Head of caudate nucleus (tissue), 42 donors: ENCODE measurements at places on chromosomes 2 and 18.

DNA sequence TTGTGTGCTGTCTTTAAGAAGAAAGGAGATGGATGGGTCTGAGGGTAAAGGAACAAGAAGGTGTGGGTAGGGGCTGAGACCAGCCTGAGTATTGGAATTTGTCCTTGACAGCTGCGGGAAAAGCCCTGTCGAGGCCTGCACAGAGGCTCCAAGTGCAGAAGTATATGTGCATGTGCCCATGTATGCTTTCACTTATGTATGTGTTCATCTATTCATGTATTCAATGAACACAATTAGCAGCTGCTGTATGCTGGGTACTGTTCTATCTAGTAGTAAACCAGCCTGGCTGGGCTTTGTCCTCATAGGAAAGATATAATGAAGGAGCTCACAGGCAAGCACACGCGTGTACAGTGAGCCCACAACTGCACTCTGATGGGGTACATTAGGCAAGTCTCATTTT lies 181.4 kb downstream of the CALCRL start:
- DNase-seq = no peak

GRCh38 chr2:236047886-236048540 lies 120.2 kb downstream of the GBX2 start:
- DNase-seq = no peak

DNA sequence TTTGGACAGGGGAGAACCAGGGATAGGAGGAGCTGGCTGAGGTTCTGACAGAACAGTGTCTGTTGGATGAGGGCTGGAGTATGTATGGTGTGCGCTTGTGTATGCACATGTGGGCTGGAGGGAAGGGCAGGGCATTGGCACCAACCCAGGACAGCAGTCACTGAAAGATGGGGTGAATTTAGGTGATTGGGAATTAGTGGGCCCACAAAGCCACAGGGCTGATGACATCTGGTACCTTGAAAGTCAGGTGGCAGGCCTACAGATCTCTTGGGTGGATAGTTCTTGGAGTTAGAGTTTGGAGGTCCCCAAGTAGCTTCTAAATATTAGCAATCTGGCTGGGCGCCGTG lies 45.7 kb downstream of the C2orf42 start:
- DNase-seq = no peak

DNA sequence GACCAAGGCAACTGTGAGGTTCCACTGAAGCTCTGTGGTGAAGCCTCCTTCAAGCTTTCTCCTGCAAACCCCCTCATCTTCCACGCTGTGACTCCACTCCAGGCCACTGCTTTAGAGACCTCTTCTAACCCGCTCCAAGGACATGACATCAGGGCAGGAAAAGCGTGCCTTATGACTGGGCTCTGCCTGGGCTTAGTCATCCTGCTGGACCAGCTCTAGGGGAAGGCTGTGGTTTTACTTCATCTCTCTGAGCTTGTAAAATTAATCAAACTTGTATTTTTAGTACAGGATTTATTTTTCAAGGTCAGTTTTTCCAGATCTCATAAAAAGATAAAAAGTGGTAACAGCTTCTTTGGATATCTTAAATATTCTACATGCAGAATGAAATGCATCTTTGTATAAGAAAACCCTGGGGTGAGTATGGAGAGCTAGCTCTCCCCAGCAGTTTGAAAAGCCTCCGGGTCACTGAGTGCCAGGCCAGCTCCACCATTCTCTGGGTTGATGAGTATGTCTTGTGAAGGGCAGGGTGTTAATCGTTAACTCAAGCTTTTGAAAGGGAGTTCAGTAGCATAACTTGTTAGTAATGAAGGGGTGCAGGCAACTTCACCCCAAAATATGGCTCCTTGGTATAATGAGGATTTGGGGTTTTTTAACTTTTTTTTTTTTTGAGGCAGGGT lies 33.1 kb upstream of the YPEL5 start:
- no peak for DNase-seq

DNA sequence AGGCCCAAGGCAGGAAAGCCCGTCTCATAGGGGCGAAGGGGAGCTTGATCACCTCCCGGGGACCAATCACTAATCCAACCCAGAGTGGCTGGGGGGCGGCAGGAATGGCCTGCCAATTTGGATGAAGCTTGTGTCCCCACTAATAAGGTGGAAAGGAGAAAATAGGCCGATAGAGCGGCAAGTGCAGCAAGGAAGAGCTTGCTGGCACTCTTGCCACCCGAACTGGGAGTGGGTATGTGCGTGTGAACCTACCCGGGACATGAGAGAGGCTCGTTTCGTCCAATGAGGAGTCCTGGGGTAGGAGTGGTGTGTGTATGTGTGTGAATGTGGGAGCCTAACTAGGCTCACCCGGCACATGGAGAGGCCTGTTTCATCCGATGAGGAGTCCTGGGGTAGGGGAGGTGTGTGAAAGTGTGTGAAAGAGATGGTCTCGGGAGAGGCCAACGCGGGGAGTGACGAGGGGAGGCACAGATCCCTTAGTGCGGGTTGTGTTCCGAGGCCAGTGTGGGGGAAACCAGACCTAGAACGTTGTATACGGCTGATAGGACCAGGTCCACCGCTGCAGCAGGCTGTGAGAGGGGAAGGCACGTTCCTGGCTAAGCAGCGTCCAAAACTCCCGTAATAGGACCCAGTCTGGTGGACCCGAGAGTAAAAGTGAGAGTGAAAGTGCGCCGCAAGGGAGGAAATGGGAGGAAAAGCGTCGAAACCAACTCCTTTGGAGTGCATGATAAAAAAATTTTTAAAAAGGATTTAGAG lies 47.1 kb upstream of the SELENOI start:
- no peak for DNase-seq

- no peak for DNase-seq
These were observed 57.6 kb upstream of the RPRM start for GRCh38 chr2:153536115-153536514.

DNA sequence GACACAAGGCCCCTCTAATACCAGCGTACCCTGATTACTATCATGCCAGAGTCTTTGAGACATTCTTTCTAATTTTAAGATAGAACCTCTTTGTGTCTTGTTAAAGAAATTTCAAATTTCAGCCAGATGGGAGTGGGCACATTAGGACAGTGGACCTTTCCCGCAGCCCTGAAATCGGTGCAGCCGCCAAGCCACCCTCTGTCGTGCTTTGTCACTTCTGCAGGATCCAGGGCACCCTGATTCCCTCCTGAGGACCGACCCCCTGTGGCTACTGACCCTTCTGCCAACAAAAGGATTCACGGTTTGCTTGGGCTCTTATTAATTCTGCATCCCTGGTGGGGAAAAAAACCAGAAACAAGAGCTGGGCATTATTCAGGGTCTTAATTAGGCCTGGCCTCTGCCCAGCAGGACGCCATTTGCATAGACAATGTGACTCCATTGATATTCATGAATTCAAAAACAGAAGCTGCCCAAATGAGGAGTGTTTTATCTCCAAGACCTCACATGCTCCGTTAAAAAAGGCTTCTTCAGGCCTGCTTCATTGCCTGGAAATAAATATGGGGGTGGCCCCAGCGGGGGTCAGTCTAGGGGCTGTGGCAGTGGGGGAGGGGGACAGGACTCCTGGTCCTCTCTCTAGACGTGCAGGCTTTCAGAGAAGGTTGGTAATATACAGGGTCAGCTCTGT lies 116.9 kb downstream of the ALPK2 start:
- no peak for DNase-seq

DNA sequence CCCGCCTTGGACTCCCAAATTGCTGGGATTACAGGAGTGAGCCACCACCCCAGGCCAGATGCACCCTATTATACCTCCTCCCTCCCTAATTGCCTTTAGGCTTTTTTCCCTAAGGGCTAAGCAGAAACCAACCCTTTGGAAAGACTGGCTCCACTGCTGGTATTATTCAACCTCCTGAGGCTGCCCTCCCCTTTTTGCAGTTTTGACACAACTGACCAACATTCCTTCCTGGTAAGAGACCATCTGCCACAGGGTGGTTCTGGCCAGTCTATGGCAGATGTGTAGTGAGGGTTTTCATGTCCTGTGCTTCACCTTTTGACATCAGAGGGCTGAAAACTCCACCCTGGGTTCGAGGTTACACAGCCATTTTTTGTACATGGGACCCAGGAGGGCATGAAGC lies 1785.3 kb upstream of the CELF4 start:
- no peak for DNase-seq

DNA sequence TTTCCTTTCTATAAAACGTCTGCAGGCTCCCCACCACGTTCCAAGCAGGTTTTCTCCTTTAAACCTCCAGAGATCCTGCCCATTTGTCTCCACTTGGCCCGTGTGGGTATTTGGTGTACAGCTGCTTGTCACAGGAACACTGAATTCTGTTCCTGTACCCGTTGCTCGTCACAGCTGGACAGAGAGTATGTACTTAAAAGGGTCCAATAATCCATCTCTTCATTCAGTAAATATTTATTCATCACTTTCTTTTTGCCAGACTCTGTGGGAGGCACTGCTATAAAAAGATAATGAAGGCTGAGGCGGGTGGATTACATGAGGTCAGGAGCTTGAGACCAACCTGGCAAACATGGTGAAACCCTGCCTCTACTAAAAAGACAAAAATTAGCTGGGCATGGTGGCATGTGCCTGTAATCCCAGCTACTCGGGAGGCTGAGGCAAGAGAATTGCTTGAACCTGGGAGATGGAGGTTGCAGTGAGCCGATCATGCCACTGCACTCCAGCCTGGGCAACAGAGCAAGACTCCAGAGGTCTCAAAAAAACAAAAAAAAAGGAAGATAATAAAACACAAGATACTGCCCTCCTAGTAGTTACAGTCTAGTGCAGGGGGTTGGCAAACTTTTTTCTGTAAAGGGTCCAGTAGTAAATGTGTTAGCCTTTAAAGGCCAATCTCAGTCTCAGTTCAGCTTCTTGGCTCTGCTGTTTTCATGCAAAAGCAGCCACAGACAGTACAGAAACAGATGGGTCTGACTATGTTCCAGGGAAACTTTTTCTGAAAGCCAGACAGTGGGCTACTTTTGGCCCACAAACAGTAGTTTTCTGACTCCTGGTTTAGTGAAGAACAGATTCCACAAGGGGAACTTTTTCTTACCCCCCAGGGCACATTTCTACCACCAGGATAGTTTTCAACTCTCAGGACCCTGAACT lies 309.9 kb upstream of the RAB12 start:
- DNase-seq = no peak

DNA sequence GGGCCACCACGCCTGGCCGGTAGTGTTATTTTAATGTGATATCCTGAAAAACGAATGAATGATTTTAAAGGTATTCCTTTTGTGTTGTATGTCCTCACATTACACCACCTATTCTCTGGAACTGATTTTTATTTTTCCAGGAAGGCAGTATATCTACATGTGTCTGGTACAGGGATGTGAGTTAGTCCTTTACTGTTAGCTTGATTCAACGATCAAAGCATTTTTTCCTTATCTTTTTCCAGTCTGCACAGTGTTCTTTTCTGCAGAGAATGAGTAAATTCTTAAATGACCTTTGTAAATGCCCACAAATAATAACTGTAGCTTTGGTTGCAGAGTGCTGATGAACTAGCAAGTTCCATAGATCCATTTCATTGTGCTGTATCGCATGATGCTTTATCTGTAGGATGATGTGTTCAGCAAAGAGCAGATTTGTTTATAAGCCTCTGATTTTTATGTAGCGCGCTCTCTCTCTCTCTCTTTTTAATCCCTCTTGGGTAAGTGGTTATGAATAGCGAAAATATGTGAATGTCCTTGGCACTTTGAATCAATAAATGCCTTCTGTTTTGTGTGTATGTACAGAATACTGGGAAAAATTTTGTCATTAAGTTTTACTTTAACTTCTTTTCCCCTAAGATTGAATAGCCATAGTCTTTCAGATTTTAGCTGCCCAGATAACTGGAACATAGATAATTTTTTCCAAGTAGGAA lies 82.5 kb upstream of the EML6 start:
- DNase-seq = no peak
